AG10803 (cell line): ENCODE measurements at places on chromosomes 11 and 22.

GRCh38 chr22:49992921-49993648 is 19.5 kb downstream of the IL17REL start:
- DNase-seq: peak; percentile 47

DNA sequence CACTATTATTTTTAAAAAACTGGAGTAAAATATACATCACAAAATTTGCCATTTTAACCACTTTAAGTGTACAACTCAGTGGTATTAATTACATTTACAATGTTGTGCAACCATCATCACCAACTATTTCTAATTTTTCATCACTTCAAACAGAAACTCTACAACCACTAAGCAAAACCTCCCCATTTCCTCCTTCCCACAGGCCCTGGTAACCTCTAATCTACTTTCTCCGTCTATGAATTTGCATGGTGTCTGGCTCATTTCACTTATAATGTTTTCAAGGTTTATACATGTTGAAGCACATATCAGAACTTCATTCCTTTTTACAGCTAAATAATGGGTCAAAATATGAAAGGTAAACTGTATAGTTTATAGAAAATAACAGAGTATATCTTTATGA is 24.4 kb downstream of the DDI1 start:
- DNase-seq: no peak

DNA sequence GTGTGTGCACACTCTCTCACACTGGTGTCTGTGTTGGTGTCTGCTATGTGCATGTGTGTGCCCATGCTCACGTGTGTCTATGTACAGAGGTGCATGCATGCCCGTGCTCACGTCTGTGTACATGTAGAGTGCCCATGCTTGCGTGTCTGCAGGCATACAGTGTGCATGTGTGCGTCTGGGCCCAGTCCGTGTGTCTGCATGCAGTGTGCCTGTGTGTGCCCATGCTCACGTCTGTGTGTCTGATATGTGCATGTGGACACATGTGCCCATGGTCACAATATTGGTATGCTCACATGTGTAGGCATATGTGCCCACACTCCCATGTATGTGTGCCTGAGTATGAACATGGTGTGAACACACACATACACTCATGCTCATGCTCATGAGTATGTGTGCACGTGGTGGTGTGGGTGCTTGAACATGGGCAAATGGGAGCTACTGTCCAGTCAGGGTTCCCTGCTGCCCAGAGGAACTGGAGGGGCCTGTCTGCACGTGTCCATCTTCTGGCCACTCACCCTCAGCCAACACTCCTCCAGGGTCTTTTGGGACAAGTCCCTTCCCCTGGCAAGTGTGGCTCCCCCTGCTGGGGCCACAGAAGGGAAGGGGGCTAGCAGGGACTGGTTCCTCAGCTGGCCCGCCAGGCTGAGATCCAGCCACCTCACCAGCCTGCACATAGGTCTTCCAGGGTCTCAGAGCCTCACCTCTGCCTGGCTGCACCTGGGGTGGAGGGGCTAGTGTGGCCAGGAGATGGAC is 7.3 kb upstream of the TBX1 start:
- DNase-seq: no peak

GRCh38 chr11:62054484-62055121 is 69.2 kb upstream of the INCENP start:
- peak; percentile 59 for DNase-seq

DNA sequence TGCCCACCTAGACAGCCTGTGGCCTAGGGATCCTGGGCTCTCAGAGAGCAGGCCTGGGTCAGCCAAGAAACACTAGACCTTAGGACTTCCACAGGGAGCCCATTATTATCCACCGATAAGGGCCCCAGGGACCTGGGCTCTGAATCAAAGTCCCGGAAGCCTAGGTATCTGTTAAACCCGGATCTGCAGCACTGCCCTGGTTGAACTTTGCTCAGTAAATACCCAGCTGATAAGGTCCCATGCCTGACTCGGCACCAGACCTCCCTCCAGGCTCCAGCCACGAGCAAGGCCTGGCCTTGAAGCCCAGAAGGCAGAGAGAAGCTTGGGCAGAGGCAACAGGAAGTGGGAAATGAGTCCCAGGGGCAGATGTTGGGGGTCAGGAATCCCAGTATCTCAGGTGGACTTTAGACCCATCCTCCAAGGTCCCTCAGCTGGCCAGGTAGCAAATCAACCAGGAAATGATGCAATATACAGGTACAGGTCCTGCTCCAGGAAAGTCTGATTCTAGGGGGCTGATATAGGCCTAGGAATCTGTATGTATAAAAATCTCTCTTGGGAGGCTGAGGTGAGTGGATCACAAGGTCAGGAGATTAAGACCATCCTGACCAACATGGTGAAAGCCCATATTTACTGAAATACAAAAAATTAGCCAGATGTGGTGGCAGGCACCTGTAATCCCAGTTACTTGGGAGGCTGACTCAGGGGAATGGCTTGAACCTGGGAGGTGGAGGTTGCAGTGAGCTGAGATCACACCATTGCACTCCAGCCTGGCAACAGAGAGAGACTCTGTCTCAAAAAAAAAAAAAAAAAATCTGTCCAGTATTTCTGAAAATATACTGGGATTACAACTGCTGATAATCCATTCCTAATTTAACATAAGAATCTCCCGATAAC is 18.7 kb downstream of the POU2AF1 start:
- DNase-seq: no peak

GRCh38 chr11:17673951-17674350 is 45.4 kb upstream of the MYOD1 start:
- DNase-seq: no peak

DNA sequence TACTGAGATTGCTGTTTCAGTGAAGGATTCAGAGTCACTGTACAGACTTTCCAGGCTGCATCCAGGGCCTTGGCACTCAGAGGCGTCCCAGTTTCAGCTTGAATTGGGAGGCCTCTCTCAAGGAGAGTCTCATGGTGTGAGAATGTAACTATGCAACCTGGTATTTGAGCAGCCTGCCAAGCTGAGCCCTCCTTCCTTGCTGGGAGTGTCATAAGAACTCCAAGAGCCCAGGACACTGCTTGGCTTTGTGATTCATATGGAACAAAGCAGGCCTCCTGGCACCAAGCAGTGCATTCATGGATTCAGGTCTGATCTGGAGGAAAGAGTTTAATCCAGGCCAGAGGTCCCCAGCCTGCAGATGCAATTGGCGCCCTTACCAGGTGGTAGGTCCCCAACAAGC is 171.7 kb downstream of the DBX1 start:
- peak; percentile 99 for DNase-seq

GRCh38 chr11:118232659-118233058 is 7.8 kb upstream of the JAML start:
- DNase-seq: no peak

DNA sequence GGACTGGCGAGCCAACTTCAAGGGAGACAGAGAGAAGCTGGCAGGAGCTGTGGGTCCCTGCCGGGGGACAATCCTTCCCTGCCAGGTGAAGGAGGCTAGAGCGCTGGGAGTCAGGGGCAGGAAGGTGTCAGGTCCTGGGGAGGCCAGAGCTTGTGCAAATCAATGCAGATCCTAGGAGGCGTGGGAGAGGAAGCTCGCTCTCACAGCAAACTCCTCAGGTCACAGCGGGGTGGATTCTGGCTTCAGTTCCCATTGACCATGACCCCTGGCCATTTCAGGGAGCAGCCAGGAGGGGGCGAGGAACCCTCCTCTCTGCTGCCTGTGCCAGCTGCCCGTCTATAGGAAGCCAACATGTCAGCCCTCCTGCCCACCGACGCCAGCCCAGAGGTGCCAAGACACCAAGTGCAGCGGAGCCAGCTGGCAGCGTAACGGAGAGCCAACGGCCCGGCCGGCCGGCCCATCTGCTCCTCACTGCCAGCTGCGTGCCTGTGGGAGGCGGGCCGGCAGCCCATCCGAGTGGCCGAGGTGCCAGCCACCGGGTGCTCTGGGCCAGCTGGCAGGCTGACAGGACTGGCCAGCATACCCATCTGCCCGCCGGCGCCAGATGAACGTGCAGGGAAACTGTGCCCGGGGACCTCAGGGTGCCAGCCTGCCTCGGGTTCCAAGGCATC is 374.8 kb downstream of the MIAT start:
- DNase-seq: no peak

GRCh38 chr11:58654908-58655296 is 32.4 kb downstream of the CNTF start:
- no peak for DNase-seq

DNA sequence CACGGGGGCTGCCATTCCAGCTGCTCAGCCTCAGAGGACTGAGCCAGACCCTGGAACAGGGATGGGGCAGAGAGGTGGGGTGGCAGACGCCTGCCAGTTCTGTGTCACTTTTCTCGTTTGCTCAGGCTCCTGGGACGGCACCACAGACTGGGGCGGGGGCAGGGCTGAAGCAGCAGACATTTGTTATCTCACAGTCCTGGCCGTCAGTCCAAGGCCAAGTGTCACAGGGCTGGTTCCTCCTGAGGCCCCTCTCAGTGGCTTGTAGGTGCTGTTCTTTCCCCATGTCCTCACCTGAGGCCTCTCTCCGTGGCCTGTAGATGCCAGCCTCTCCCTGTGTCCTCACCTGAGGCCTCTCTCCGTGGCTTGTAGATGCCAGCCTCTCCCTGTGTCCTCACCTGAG is 24.7 kb downstream of the TPCN2 start:
- DNase-seq: no peak
